ENCODE measurements at places on chromosomes 1 and 21. TPM values are rescaled to one million over a fixed set of nuclear protein-coding genes. Genes with fewer than 3 reads are reported as not detected.

NBPF4 gene
- not detected for total RNA-seq

JMJD4 gene
- total RNA-seq = 26.7 TPM

TNNI3K gene
- 0.66 TPM for total RNA-seq

CRYAA gene
- not detected for total RNA-seq

Data from fibroblast of lung (primary cell).